ENCODE measurements at places on chromosomes 2 and 18. TPM values are rescaled to one million over a fixed set of nuclear protein-coding genes. Genes with fewer than 3 reads are reported as not detected.

GRCh38 chr2:226887940-226888339 lies 52.1 kb downstream of the RHBDD1 start:
- H3K27ac ChIP-seq: no peak overlapping the region
- no peak for DNase-seq
- H3K4me1 ChIP-seq: no peaks in the 10 kb centered on the region
- H3K36me3 ChIP-seq: no peaks in the 10 kb centered on the region
- H3K4me3 ChIP-seq: no peak overlapping the region

- no peaks in the 10 kb centered on the region for H3K36me3 ChIP-seq
- no peaks in the 10 kb centered on the region for H3K4me1 ChIP-seq
- peak; percentile 82 for DNase-seq
These were observed 83.7 kb downstream of the SDC1 start for GRCh38 chr2:20141056-20141762.

DNA sequence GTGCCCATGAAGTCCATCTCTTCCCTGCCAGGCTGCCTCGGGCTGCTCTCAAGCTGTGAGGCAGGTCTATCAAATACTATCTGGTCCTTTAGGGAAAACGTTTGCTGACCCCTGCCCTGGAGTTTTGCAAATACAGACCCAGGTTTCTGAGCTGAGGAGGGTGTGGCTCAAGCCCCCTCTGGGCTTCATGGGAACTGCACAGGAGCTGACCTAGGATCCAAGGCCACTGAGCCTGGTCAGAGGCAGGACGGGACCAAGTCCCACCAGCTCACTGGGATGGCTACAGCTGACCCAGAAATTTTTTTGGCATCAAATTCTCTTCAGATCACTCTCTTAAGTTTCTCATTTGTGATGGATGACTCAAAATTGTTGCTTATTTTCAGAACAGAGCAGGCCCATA lies 14.1 kb downstream of the ZNF516 start:
- no peak for DNase-seq
- H3K36me3 ChIP-seq: no peaks in the 10 kb centered on the region
- no peaks in the 10 kb centered on the region for H3K4me1 ChIP-seq
- no peak overlapping the region for H3K4me3 ChIP-seq
- no peak overlapping the region for H3K27ac ChIP-seq

DNA sequence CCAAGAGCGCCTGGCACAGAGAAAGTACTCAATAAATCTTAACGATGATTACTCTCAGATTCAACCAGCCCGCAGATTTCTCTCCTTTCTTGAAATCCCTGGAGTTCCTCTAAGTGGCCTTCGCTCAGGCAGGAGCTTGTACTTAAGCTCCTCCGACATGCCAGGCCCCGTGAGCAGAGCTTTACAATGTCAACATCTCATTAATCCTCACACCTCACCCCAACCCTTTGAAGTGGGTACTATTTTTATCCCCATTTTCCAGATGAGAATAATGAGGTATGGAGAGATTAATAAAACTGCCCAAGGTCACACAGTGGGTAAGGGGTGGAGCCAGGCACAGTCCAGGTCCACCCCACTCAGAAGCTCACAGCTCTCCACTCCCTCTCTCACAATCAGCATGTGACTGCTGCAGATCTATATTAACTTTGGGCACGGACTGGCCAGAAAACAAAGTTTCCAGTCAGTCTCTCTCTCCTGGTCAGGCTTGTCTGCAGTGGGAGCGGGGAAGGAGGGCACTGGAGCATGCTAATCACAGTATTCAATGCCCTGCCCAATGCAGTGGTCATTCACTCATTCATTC lies 18.0 kb downstream of the DNMT3A start:
- no peak overlapping the region for H3K27ac ChIP-seq
- no peaks in the 10 kb centered on the region for H3K36me3 ChIP-seq
- no peaks in the 10 kb centered on the region for H3K4me1 ChIP-seq

GRCh38 chr2:42967959-42968674 lies 175.7 kb upstream of the HAAO start:
- no peaks in the 10 kb centered on the region for H3K36me3 ChIP-seq
- no peaks in the 10 kb centered on the region for H3K27me3 ChIP-seq
- H3K4me1 ChIP-seq: no peaks in the 10 kb centered on the region

SRD5A2 gene
- not detected for total RNA-seq

- no peaks in the 10 kb centered on the region for H3K4me1 ChIP-seq
- no peak for DNase-seq
- no peak overlapping the region for H3K27ac ChIP-seq
- H3K4me3 ChIP-seq: no peak overlapping the region
These were observed 15.2 kb downstream of the ITGAV start for GRCh38 chr2:186605041-186605440.

GRCh38 chr2:101162561-101163330 lies 11.6 kb upstream of the TBC1D8 start:
- no peak overlapping the region for H3K27ac ChIP-seq
- no peak overlapping the region for H3K4me3 ChIP-seq
- H3K27me3 ChIP-seq: no peaks in the 10 kb centered on the region
- DNase-seq: no peak
- no peaks in the 10 kb centered on the region for H3K36me3 ChIP-seq

- DNase-seq: no peak
- no peaks in the 10 kb centered on the region for H3K36me3 ChIP-seq
- H3K27ac ChIP-seq: no peak overlapping the region
- H3K4me3 ChIP-seq: no peak overlapping the region
- H3K4me1 ChIP-seq: no peaks in the 10 kb centered on the region
- H3K27me3 ChIP-seq: no peaks in the 10 kb centered on the region
These were observed 279.7 kb downstream of the NRXN1 start for GRCh38 chr2:50752237-50752636.

DNA sequence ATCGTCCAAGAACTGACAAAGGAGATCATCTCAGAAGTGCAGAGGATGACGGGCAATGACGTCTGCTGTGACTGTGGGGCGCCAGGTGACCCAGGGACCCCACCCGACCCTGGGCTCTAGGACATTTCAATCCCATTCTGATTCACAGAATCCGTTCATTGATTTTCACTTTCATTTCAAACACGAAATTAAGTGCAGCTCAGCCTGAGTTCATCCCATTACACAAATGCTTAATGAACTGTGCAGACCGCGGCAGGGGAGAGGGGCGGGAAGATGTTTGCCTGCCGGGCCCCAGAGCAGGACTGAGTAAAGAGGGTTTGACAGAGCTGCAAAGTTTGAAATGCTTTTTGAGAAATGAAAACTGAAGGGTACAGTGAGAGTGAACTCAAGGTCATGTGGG lies 67.1 kb downstream of the ITGB1BP1 start:
- no peak overlapping the region for H3K4me3 ChIP-seq
- no peaks in the 10 kb centered on the region for H3K4me1 ChIP-seq
- H3K27ac ChIP-seq: no peak overlapping the region
- DNase-seq: no peak

GRCh38 chr2:117785740-117786139 lies 28.8 kb upstream of the DDX18 start:
- H3K27me3 ChIP-seq: no peaks in the 10 kb centered on the region
- DNase-seq: no peak
- no peaks in the 10 kb centered on the region for H3K4me1 ChIP-seq
- H3K36me3 ChIP-seq: no peaks in the 10 kb centered on the region

DNA sequence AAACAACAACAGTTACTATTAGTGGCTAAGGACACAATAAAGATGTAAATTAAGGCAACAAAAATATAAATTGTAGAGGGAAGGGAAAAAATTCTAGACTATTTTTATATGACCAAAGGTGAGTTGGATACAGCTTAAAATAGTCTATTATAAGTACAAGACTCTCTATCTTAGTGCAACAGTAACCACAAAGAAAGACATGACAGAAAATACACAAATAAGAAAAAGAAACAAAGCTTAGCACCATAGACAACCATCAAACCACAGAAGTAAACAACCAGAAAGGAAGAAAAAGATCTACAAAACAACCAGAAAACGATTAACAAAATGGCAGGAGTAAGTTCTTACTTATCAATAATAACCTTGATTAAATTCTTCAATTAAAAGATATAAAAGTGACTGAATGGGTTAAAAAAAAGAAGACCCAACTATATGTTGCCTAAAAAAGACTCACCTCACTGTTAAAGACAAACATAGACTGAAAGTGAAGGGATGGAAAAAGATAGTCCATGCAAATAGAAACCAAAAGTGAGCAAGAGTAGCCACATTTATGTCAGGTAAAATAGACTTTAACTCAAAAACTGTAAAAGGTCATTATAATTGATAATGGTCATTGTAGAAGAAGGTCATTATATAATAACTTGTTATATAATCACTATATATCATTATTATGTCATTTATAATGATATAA lies 62.5 kb downstream of the USP40 start:
- no peak for DNase-seq
- H3K4me1 ChIP-seq: no peaks in the 10 kb centered on the region

DNA sequence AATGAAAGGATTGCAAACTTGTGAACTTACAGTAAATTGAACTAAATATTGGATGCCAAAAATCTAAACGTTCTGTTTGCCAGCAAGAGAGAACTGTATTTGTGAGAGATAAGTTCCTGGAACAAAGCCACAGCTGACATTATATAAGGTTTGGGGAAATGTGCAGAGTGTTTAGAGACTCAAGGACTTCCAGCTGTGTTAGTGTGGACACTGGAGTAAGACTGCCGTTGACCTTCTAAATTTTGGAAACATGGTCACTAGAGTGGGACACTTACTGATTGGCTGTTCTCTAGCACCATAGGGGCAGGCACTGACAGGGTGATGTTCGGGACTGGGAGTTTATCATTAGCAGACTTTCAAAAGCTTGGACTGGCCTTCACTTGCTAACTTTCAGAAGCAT lies 40.5 kb downstream of the SCN9A start:
- no peak overlapping the region for H3K27ac ChIP-seq
- no peaks in the 10 kb centered on the region for H3K4me1 ChIP-seq
- no peak for DNase-seq
- no peak overlapping the region for H3K4me3 ChIP-seq

VIT gene
- 29.2 TPM for total RNA-seq

- DNase-seq: no peak
- no peaks in the 10 kb centered on the region for H3K4me1 ChIP-seq
- no peak overlapping the region for H3K4me3 ChIP-seq
- no peak overlapping the region for H3K27ac ChIP-seq
These were observed 16.8 kb upstream of the LYPD6 start for GRCh38 chr2:149313512-149313972.

Measured in aorta (tissue), 5 donors.